ENCODE measurements at places on chromosomes 3 and 15. TPM values are rescaled to one million over a fixed set of nuclear protein-coding genes. Genes with fewer than 3 reads are reported as not detected.

The SLC28A2 gene
- total RNA-seq: not detected

The FRMD5 gene
- 15.6 TPM for total RNA-seq

The C2CD4A gene
- total RNA-seq: 1.3 TPM

The UCN2 gene
- not detected for total RNA-seq

The SH3GL3 gene
- not detected for total RNA-seq

The SLC9C1 gene
- total RNA-seq: 0.13 TPM

The ARGFX gene
- not detected for total RNA-seq

The CYP8B1 gene
- not detected for total RNA-seq

The CFAP100 gene
- not detected for total RNA-seq

The TMEM45A gene
- 0.97 TPM for total RNA-seq

The SPINK8 gene
- total RNA-seq: not detected

The TM4SF18 gene
- total RNA-seq: 498 TPM

The HES1 gene
- total RNA-seq: 27.6 TPM

The CLDN11 gene
- 216 TPM for total RNA-seq

The GAP43 gene
- total RNA-seq: not detected

The CA12 gene
- total RNA-seq: 0.32 TPM

The TRH gene
- total RNA-seq: not detected

The LMOD3 gene
- total RNA-seq: 0.06 TPM

The GOLGA6L10 gene
- total RNA-seq: 1.3 TPM

The TF gene
- total RNA-seq: 0.19 TPM

The GUCA1C gene
- total RNA-seq: not detected

The KLHDC8B gene
- total RNA-seq: 55.2 TPM

The CCDC39 gene
- total RNA-seq: 0.06 TPM

The CCDC191 gene
- total RNA-seq: 1.3 TPM

The CDCP1 gene
- total RNA-seq: 0.16 TPM

The NR2E3 gene
- 0.50 TPM for total RNA-seq

The MOBP gene
- under 0.01 TPM for total RNA-seq

The HTD2 gene
- 3.2 TPM for total RNA-seq

The STAB1 gene
- 173 TPM for total RNA-seq

The NANOGP8 gene
- not detected for total RNA-seq

The PEX5L gene
- not detected for total RNA-seq

The PCLAF gene
- total RNA-seq: 25.1 TPM

The ZNF609 gene
- 69.0 TPM for total RNA-seq

The TKT gene
- total RNA-seq: 368 TPM

The OIP5 gene
- total RNA-seq: 5.3 TPM

The SLC6A11 gene
- not detected for total RNA-seq

The KNG1 gene
- total RNA-seq: not detected

The ANKDD1A gene
- total RNA-seq: 1.8 TPM

The GOLGA6D gene
- under 0.01 TPM for total RNA-seq

The GATA2 gene
- total RNA-seq: 12.6 TPM

The HDC gene
- total RNA-seq: not detected

The REC114 gene
- not detected for total RNA-seq

The CELSR3 gene
- 0.49 TPM for total RNA-seq

The KBTBD8 gene
- 3.0 TPM for total RNA-seq

The ST6GAL1 gene
- 40.3 TPM for total RNA-seq

The RGMA gene
- not detected for total RNA-seq

The TMCO5A gene
- not detected for total RNA-seq

The PYGO1 gene
- total RNA-seq: 0.32 TPM

The PRR20G gene
- not detected for total RNA-seq

The RYR3 gene
- under 0.01 TPM for total RNA-seq

The TJP1 gene
- 149 TPM for total RNA-seq

All from bladder microvascular endothelial cell (primary cell).